GM12892 (cell line): ENCODE measurements at places on chromosomes 6 and 20.

DNA sequence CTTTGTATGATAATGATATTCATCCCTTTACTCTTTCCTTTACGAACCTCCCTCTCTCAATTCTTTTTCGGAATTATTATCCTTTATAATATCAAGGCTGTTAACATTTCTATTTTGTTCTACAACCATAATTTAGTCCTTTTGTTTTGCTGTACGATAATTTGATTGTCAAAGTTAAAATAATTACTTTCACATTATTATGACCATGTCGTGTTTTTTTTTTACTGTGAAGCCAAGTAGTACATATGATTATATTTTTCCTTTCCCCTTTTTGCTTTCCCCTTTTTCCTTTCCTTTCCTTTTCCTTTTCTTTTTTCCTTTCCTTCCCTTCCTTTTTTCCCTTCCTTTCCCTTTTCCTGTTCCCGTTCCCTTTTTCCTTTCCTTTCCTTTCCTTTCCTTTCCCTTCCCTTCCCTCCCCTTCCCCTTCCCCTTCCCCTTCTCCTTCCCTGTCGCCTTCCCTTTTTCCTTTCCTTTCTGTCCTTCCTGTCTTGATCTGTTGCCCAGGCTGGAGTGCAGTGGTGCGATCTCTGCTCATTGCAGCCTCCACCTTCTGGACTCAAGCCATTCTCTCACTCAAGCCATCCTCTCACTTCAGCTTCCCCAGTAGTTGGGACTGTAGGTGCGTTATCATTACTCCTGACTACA is 19.5 kb downstream of the CD2AP start:
- DNase-seq, result no peak

GRCh38 chr20:2692036-2692885 is at the start of gene EBF4:
TSS of gene EBF4 (plus strand) at chr20:2692780. CDS start at chr20:2693646, 866 bp downstream.
- peak; percentile 59 for DNase-seq

GRCh38 chr6:57432157-57432556 is 114.7 kb downstream of the PRIM2 start:
- DNase-seq, result no peak

DNA sequence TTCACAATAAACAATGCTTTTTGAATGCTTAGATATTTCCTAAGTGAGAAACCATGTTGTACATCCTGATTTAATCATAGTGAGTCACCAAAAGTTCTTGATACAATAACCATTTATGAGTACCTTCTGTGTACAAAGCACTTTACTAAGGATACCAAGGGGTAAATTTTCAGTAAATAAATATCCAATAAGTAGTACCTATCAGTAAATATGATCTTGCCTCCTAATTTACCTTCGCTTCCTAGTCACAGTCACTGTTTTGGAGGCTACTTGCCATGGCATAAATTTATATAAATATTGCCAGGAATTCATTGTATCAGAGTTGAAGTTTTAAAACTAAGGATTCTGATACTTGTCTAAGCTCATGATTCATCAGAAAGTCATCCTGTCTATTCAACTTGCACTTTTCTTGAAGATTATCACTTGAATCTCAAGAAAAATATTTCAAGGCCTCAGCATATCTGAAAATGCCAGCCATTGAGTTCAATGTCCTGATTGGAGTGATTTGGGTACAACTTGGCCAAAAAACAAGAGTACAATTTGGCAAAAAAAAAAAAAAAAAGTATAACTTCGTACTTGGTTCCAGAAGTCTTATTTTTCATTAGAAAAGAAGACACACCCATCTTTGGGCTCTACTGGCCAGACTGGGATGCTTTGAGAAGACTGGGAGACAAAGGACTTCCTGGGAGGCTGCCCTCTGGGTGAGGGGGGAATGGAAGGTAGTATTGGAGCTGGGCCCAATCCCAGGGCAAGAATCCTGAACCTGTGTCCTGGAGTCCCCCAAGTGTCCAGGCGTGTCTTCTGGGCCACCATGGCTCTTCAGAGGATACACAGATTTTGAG is 32.8 kb downstream of the RAB22A start:
- DNase-seq, result no peak

GRCh38 chr6:143803769-143804568 is 39.2 kb upstream of the LTV1 start:
- no peak for DNase-seq

DNA sequence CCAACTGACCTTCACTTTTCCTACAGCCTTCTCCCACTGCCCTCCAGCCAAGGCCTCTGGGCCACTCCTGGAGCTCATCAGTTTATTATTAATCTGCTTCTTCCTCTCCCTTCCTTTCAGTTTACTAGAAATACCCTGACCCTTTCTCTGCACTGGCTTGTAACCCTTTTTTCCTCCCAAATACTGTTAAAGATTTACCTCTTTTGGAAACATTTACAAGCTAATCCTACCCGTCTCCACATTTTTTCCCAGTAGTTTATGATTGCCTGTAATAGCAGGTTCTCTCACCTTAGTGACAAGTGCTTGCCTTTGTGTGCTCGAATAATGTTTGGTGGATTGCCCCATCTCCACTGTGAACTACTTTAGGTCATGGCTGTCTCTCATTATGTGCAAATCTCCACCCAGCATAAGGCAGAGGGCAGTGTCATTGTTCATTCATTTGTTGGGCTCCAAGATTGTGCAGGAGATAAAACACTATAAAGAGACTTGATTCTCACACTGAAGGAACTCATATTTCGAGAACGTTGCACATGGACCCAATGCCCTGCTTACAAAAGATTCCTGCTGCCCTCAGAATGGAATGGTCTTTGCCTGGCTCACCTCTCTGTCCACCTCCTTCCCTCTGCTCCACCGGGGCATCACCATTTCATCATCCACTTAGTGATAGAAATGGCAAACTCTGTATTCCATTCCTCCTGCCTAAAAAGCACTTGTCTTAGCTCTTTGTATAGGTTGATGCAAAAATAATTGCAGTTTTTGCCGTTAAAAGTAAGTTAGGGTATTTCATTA is 491.1 kb downstream of the UTRN start:
- DNase-seq, result no peak

GRCh38 chr6:29943053-29943966 is 978 bp downstream of the HLA-A start:
- no peak for DNase-seq

DNA sequence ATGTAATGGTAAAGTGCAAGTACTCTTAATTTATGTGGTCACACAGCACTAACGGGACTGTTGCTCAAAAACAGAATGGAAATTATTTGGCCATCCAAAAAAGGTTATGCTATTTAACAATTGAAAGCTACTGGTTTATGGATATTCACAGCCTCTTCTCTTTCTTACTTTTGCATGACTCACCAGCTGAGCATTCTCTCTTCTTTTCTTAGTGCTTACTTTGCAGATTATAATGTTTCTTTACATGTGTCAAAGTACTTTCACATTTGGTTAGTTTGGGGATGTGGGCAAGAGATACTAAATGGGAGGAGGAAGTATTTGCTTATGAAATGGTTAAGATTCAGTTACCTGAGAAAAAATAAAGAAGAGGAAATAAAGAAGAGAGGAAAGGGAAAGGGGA is 610.5 kb downstream of the HTR1B start:
- no peak for DNase-seq

DNA sequence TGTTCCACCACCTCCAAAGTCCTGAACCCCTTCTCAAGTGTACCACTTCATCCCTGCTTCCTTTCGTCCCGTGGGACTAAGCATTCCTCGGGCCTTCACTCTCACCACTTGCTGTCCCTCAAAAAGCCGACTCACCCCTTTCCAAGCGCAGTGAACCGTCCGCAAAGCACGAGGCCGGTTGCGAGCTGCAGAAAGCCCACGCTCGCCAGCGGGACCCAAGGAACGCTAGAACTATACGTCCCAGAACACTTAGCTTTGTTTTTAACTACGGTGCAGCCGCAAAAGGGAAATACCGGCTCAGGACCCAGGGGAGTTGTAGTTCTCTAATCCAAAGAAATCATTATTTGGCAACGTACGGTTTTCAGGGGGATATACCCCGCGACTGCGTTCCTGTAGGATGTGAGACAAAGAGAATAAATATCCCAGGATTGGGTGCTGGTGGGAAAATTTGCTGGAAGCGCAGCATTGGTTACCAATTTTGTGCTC is 416 bp upstream of the POLR1H start:
- no peak for DNase-seq

DNA sequence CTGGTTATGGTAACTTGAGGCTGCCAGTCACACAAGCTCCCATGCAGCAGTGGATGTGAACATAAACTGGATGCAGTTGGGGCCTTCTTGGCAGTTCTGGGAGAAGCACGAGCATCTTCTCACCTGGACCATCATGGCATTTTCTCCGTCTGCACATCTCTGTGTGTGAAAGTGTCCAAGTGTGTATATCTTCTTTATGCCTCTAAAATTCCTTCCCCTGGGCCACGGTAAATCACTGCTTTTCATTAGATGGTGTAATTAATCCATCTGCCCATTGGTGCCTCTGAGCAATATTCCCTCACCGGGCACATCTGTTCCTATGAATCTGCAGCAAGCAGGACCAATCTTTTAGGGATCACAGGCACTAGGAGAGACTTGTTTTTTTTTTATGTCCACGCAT is 138.0 kb downstream of the MAP3K7 start:
- DNase-seq, result no peak

GRCh38 chr6:133995296-133995695 is 42.3 kb downstream of the TBPL1 start:
- DNase-seq, result no peak

DNA sequence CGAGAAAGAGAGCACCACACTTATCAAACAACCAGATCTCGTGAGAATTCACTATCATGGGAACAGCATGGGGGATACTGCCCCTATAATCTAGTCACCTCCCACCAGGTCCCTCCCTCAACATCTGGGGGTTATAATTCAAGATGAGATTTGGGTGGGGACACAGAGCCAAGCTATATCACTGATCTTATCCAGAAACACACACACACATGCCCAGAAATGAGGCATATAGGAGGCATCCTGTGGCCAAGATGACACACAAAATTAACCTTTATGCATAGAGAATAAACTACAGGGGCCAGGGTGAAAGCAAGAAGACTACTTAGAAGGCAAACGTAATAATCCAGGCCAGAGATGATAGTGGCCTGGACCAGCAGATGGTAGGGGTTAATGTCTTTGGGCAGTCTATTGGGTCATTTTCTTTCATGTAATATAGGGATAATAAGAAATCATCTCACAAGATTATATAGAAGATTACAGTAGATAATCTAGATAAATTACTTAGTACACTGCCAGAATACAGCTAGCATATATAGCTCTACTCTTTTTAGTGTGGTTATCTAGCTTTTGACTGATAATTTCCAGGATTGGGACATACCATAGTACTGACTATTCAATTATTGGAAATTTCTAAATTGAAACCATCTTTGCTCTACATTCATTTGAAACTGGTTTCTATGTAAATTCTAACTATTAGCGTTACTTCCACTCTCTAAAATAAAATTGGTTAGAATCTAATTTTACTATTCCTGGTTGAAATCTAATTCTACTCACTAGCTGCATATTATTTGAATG is 20.0 kb downstream of the RNF144B start:
- DNase-seq, result no peak

DNA sequence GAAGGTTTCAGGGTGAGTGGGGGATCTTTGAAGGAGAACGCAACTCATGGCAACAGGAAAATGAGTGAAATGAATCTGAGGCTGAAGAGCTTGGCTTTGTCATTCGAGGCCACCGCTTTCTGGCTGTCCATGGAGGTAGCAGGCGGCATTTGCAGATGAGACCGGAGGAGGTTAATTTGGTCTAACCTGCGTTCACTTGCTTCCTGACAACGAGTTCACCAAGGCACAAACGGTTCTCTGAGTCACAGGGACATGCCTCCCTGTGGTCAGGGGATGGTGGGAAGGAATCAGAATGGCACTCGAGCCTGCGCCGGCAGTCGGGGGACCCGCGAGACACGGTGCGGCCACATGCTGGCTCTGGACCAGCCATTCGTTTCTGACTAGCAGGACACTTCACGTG is 75.0 kb downstream of the IRF4 start:
- DNase-seq, result no peak

GRCh38 chr20:63830841-63831588 is at the start of gene ZBTB46:
TSS of gene ZBTB46 (minus strand) at chr20:63831264. CDS start at chr20:63790757, 40,507 bp downstream.
- peak; percentile 94 for DNase-seq

DNA sequence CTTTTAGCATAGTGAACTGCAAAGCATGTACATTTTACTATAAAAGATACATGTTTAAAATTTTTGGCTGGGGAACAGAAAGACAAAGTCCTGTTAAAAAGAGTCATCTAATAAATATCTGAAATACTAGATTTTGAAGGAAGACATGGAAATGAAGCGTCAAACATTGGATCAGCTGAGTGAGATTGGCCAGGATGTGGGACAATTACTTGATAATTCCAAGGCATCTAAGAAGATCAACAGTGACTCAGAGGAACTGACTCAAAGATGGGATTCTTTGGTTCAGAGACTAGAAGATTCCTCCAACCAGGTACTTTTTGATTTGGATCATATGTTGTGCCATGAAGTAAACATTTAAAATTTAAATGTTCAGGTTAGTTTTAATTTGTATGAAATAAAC is 162.3 kb downstream of the UTRN start:
- no peak for DNase-seq

- peak; percentile 76 for DNase-seq
Measured at GRCh38 chr20:50192364-50193198, 2.0 kb downstream of the CEBPB start.

DNA sequence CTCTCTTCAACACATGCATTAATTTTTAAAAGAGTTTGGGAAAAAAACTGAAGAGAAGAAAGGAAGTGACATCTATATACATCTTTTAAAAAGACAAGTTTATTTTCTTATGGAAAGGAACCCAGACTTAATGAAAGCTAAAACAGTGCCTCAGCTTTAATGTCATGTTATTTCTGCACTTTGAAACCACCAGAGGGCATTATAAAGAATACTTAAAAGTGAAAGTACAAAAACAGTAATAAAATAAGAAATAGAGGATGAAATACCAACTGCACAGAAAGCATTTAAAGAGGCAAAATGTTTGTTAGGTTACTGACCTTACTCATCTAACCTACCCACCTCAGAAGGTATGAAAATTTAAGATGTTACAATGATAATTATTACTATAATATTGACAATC is 98.8 kb downstream of the HUS1B start:
- no peak for DNase-seq

GRCh38 chr6:44038543-44039065 is 88.6 kb downstream of the MRPL14 start:
- DNase-seq, result no peak

DNA sequence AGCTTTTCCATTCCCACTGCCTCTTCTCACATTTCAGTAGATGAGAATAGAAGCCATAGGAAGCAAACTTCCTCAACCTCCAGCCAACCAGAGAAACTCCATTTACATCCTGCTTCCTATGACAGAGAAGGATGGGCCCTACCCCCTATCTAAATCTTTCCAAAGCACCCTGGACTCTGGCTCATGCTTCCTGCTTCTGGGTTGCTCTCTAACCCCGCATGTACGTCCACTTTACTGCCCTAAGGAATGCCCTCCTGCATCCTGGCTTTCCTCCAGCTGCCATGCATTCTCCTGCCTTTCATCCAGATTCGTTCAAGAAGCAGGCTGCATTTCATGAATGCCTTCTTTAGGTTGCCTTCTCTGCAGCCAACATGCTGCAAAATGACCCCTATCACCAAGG is 91.9 kb downstream of the FAM217A start:
- DNase-seq, result no peak

- no peak for DNase-seq
Measured at GRCh38 chr20:40811004-40811403, 122.0 kb upstream of the MAFB start.
